Left kidney (tissue), 8 donors: ENCODE measurements at places on chromosomes 7 and 10. TPM values are rescaled to one million over a fixed set of nuclear protein-coding genes. Genes with fewer than 3 reads are reported as not detected.

- DNase-seq, result no peak
These were observed 61.0 kb upstream of the TMEM248 start for GRCh38 chr7:66859794-66860645.

DNA sequence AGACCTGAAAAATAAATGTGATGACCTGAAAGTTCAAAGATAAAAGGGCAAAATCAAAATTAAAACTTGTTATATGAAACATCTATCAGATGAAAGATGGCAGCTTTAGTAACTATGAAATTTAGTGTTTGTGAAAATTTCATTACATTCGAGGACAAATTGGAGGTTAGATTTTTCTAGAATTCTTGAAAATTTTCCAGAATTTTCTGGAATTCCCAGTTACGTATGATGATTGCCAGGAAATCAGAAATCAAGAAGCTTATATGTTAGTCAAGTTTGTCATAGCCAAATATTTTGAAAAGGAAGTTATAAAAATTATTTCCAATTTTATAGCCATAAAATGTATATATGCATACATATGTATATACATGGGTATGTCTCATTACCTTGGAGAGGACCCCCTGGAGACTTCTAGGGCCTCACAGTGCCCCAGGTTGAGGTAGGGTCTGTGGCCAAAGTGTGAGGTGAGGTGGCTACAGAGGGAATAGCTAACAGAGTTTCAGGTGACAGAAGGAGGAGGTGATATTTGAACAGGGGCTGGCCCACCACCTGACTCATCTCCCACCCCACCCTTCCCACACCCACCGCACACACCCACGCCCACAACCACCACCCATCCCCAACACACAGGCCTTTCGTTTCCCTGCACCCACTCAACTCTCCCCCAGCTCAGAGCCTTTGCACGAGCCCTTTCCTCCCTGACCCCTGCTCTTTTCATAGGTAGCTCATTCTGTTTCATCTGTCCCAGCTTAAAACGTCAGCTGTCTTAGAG lies 21.5 kb downstream of the C10orf105 start:
- no peak for DNase-seq

GRCh38 chr10:106302961-106303360 lies 861.5 kb downstream of the SORCS1 start:
- no peak for DNase-seq

GRCh38 chr7:69803699-69804516 lies 205.6 kb downstream of the AUTS2 start:
- DNase-seq, result no peak

GRCh38 chr7:15874774-15875173 lies 188.3 kb upstream of the MEOX2 start:
- no peak for DNase-seq

ZNF804B gene
- polyA plus RNA-seq, result 0.42 TPM

TMEM236 gene
- 0.37 TPM for polyA plus RNA-seq
